ENCODE measurements at places on chromosomes 1 and 21.

DNA sequence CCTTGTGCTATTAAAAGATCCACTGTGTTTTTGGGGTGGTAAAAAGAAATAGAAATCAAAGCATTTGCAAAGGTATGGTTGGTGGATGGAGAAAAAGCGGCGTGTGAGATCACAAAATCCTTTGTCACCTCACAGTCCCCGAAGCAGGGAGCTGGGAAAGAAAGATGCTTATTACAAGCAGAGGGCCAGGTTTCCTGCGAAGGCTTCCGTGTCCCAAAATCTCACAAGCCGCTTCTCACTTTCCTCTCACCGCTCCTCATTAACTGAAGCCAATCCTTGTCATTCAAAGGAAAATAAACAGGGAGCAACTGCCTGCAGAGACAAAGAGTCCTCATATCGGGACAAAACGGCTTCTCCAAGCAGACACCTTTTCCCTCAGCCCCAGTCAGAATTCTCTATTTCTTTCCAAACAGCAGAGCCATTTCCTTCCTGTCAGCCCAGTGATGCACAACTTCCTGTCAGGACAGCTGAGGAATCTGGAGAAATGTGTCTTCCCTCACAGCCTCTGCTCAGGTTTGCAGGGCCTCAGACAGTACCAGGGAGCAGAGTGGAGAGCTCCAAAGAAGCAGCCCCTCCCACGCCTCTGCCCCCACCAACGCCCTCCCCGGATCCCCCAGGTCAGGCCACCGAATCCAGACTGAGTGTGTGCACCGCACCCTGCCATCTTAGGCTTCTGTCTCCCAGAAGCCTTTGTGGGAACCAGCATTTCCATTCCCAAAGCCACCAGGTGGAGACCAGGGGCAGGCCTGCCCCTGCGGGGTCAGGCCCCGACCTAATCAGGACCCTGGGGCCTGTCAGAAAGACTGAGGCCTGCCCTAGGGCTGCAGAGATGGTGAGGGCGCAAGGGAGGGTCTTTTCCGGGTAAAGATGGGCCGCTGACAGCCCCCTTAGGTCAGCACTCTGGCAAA lies 29.6 kb downstream of the KCNN3 start:
- DNase-seq, result no peak

GRCh38 chr1:23648576-23648975 lies 43.0 kb upstream of the RPL11 start:
- DNase-seq, result no peak

GRCh38 chr1:7845761-7846160 lies 7.1 kb downstream of the UTS2 start:
- no peak for DNase-seq

DNA sequence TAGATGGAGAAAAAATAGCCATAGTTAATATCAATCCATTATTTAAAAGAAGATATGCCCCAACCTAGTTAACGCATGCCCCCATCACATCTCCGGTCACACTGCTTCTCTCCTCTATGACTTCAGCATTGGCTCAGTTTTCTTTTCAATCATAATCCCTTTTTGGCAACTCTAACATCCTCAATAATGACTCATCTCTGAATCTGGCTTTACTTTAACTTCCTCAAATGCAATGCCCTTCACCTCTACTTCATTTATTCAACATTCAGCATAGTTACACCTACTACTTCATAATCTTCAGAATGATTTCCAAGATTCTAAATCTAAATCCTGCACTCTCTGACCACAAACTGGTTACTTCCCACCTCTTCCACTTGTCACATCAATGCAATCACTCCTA lies 417.3 kb downstream of the USH2A start:
- no peak for DNase-seq

DNA sequence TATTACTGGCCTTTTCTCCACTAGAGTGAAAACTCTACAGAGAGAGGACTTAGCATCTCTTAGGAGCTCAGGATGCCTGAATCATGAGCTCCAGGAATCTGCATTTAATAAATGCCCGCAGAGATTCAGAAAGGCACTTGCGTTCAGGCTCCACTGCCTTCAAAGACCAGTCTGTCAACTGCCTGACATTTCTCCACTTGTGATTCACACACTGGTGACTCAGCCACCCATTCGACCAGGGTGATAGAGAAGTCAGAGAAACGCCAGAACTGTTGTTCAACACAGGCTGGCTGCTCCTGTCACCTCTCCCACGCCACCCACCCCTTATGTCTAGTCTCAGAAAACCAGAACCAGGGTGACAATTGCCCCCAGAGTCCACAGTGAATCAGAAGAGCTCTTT lies 26.9 kb upstream of the LBR start:
- DNase-seq, result no peak

DNA sequence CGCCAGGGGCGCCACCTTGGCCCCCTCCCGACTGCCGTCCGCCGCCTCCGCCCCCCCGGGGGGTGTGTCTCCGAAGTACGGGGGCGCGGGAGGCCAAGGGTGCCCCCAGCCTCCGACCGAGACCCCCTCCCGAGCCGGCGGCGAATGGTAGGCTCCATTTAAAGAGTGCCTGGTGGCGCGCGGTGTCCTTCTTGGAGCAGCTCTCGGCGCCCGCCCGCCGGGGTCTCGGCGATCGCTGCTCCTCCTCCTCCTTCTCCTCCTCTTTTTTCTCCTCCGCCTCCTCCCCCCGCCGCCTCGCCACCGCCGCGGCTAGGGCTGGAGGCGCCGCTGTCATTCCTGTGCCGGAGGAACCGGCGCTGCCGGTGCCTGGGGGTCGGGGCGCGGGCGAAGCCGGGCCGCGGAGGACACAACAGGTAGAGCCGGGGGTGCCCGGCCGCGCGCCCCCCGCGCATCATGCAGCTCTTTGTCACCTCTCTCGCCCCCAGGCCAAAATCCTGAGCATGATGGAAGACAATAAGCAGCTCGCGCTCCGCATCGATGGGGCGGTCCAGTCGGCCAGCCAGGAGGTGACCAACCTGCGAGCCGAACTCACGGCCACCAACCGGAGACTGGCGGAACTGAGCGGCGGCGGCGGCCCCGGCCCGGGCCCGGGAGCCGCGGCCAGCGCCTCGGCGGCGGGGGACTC lies at the start of gene KAZN:
Gene KAZN, plus strand, starts transcription at position 188 of the 685 bp plus-strand sequence.
- no peak for DNase-seq

DNA sequence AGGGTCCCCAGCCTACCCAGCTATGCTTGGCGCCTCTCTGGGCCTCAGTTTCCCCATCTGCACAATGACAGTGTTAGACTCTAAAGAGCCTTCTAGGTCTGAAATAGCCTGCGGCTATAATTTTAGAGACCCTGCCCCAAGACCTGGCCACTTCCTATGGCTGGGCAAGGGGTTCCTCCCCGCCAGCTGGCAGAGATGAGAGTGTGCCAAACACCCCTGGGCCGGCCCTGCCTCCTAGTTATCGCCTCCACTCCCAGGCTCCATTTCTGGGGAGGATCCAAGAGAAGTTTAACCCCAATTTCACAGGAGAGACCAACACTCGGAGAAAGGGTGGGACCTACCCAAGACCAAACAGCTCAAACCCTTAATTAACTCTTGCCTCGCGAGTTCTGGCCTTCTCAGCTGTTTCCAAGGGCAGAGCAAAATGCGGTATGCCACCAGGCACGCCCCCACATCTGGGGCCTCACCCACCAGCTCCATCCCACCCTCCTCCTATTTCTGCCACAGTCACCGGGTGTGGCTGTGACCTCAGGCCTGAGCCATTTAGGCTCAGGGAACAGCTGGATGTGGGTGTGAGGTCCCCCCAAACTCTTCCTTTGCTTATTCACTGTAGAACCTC lies 35.7 kb downstream of the TTC39A start:
- DNase-seq, result no peak

GRCh38 chr1:93919780-93920179 lies 10.6 kb upstream of the GCLM start:
- DNase-seq, result no peak

- no peak for DNase-seq
Measured at GRCh38 chr1:118073648-118074435, 111.2 kb downstream of the SPAG17 start.

GRCh38 chr1:66598670-66599069 lies 64.7 kb downstream of the SGIP1 start:
- DNase-seq, result no peak

DNA sequence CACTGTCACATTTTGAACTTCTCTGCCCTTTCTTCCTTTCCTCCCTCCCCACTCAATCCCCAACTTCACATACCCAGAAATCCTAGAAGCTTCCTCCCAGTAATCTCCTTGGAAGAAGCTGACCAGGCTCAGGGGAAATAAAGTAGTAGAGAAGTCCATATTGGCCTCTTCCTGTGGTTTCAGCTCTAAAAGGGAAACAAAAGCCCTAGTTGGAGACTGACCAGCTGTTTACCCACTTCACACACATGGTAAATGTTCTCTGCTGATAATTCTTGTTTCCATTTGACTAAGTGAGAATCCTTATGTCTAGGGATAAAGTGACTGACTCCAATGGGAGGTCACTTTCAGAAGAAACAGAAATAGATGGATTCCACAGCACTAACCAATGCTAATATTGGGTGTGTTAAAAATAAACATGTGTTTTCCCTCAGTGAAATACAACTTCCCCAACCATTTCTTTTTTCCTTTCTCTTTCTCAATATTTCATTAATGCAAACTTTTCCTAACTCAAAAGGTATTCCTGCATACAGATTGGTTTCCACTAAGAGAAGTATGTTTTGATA lies 178.9 kb upstream of the DPT start:
- DNase-seq, result no peak

- DNase-seq, result no peak
Measured at GRCh38 chr1:215830226-215830810, 263.2 kb downstream of the KCTD3 start.

GRCh38 chr1:8537991-8538390 lies 220.1 kb downstream of the SLC45A1 start:
- no peak for DNase-seq

GRCh38 chr1:15287035-15287979 lies 40.3 kb downstream of the FHAD1 start:
- no peak for DNase-seq

DNA sequence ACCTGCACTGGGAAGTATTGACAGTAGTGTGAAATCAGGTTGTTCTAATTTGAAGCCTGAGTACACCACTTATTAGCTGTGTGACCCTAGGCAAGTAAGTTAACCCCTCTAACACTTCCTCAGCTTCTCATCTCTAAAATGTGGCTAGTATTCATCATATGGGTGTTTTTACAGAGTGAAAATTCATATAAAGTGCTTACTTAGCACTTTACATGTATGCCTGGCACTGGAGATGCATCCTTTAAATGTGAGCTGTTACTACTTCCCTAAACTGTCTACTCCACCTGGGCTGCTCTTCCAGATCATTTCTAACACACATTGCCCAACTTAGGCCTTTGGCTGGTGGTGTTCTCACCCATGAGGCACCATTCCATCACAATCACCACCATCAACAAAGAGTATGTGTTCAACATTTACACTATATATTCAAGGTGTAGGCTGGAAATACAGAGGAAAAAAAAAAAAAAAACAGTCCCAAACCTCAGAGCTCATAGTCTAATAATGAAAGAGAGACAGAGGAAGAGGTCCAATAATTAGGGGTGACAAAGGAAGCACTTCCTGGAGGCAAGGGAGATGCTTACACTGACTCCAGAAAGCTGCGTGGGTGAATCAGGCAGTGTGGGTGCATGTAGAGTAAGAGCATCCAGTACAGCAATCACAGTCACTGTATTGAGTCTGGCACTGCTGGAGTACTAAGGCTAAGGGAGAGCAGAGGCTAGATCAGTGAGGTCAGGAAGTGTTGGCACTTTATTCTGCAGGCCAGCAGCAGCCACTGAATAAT lies 3.6 kb downstream of the STX6 start:
- DNase-seq, result no peak

GRCh38 chr1:245054105-245054504 lies 100.7 kb upstream of the KIF26B start:
- no peak for DNase-seq

DNA sequence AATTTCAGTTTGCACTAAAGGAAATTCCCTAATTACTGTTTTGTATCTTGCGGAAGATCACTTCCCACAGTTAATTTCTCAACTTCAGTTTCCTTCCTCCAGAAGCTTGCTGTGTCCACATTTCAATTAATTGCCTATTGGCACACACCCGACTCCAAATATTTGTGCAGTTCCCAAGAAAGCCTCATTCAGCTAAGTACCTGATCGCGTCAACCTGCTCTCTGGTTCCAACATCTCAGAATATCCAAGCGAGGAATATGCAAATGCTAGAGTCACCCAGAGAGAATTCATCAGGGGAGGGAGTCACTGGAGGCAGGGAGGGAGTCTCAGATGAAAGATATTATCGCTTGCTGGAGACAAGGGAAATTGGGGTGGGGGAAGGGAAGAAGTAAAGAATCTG lies 351.3 kb downstream of the RRAGC start:
- no peak for DNase-seq

- no peak for DNase-seq
Measured at GRCh38 chr1:110873856-110874255, 908 bp downstream of the CD53 start.

- no peak for DNase-seq
Measured at GRCh38 chr1:53587252-53587988, 128.2 kb downstream of the DMRTB1 start.

DNA sequence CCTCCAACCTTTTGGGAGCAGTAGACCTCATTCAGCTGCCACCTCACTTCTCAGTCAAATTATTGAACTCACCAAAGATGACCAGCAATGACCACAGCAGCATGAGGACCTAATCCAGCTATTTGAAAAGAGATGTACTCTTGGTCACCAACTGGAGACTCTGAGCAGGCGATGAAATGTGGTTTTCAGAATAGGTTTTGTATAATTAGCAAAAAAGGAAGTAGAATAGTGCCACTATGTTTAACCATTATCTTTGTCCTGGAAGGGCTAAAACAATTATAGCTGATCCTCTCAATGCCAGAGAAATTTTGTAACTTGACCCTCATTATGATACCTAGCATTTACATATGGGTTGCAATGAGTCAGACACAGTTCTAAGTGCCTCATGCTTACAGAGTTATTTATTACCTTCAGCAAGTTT lies at the start of gene FCRL2:
Gene FCRL2, minus strand, starts transcription at position 162 of the 421 bp plus-strand sequence. Its CDS starts 59 bp downstream, at position 103.
- DNase-seq, result no peak

DNA sequence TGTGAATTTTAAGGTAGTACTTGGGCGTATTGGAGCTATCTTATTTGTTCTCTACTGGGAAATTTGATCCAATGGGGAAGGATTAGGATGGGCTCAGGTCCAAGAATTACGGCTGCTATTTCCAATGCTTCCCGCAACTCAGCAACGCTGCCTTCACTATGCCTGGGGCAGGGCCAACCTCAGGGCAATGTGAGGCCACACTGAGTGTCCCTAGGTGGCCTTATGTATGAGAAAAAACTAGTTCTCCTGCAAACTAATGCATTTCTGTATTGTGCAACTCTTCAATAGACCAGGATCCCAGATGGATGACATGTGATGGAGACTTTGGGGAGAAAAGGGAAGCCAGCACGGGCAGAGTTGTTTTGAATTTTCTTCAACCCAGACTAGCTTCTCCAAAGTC lies 168.1 kb downstream of the DUSP10 start:
- no peak for DNase-seq
